Stimulated activated naive B cell treated with anti-CD40 and anti-IgM and Interleukin-4, amounts not matched to agents 10 μg/mL and 1 μg/mL and 100 μg/mL, for 72 hours (primary cell): ENCODE measurements at places on chromosomes 12 and 14.

- DNase-seq: no peak
Observed at GRCh38 chr14:31787377-31787776, 226.2 kb downstream of the NUBPL start.

GRCh38 chr14:24065408-24065807 lies 6.0 kb upstream of the CPNE6 start:
- no peak for DNase-seq

GRCh38 chr14:102362545-102363181 lies at the start of the genes CINP and TECPR2:
Gene CINP (minus strand): TSS chr14:102362890. CDS start chr14:102362851, 39 bp downstream.
Gene TECPR2 (plus strand): TSS chr14:102362941. CDS start chr14:102376722, 13,781 bp downstream.
- DNase-seq: peak; percentile 92

GRCh38 chr12:57240926-57241401 lies 10.0 kb downstream of the STAC3 start:
- DNase-seq: no peak

- DNase-seq: no peak
Observed at GRCh38 chr14:93126111-93126510, 10.4 kb upstream of the ITPK1 start.

DNA sequence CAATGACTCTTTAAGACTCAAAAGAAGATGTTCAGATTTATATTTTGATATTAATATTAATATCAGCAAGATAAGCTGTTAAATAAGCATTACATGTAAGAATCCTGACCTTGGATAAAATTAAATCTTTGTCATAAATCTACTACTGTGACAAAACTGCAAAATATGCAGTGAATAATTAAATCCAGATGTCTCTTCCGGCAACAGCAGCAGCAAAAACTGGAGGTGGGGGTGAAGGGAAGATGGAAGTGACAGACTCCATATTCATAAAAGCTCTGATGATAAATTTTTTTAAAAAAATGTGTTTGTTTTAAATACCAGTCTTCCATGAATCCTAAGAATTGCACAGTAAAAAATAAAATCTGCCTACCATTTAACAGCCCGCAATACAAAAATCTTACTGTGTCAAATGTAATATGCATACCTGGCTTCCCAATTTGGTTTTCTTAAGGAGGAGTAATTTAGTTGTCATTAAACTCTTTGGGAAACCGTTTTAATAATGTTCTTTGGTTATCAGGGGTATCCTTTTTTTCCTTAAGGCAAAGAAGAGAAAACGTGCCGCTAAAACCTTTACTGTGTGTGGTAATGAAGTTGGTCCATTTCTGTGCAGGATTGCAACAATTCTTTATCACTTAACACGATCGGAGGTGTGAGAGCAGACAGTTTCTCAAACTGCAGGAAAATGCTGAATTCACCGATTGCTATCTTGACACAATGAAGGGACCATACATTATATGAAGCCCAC lies 478.2 kb downstream of the DIO2 start:
- DNase-seq: no peak

DNA sequence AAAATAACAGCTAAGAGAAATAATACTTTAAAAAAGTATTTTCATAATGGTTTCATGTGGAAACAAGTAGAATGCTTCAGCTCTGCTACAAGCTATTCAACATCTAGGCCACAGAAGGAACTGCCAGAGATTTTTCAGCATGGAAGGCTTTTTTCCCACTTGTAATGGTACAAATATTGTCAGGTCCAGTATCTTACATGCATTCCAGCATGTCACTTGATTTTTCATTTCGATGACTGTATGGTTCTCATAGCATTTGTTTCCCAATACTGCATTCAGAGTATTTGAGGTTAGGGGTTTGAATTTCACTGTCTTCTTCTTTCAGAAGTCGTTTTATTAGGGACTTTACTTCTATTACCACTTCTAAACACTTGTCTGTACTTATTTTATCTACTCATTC lies 1701.5 kb upstream of the FLRT2 start:
- no peak for DNase-seq
